ENCODE measurements at places on chromosomes 5 and 9.

DNA sequence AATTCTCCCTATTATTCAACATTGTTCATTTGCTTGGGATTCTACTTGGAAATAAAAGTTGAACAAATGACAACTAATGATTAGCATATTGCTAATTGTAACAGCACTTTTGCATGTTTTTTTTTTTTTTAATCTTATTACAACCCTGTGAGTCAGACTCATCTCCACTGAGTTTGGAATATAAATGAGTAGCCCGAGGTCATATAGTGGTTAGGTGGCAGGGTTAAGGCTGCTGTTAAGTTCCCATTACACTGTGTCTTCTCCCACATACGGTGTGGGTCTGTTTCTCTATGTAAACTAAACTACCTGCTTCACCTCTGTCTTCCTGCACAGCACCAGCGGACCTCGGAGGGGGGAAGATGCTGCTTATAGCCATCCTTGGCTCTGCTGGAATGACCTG, 92.4 kb downstream of the EQTN start:
- DNase-seq, result no peak

- no peak for DNase-seq
Observed at GRCh38 chr9:111806259-111806658, 11.5 kb upstream of the SHOC1 start.

GRCh38 chr5:142830241-142831008, 60.2 kb downstream of the ARHGAP26 start:
- no peak for DNase-seq

DNA sequence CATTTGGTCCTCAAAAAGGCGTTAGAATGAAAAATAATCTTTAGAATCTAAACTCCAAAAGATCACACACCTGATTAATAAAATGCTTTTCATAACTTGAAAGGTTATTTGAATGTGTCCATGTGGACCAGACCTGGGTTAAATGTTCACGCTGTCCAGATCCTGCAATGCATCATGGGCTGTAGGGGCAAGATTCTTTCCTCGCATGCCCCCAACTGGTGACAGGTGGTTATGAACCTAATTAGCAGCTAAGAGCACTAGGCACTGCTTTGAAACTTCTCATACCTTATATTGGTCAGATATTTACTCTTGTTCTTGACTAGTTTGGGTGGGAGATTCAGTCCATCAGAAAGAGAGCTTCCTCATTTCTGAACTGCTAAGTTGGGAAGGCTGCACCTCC, 19.3 kb upstream of the PIP5K1B start:
- DNase-seq, result no peak

DNA sequence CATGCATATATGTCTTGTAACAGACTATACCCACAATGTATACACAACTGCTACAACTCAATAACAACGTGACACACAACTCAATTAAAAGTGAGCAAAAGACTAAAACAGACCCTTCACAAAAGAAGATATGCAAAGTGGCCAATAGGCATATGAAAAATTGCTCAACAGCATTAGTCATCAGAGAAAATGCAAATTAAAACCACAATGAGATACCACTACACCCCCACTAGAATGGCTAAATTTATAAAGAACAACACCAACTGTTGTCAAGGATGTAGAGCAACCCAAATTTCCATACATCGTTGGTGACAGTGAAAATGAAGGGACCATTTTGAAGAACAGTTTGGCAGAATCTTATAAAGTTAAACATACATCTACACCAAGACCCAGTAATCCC, 38.9 kb downstream of the GABRB2 start:
- no peak for DNase-seq
